Anterior cingulate cortex (tissue), 58 donors: ENCODE measurements at places on chromosomes 3 and 15.
A peak's percentile ranks its signal among the peaks of the same experiment; 100 is the strongest.

- no peak for DNase-seq
Measured at GRCh38 chr15:62599791-62600777, 435.0 kb upstream of the C2CD4B start.

GRCh38 chr3:101388706-101389105 lies 68.3 kb upstream of the IMPG2 start:
- DNase-seq = no peak

- no peak for DNase-seq
Measured at GRCh38 chr3:98529856-98530459, 1.8 kb upstream of the GPR15 start.

- peak; percentile 65 for DNase-seq
Measured at GRCh38 chr3:177345049-177345972, 148.0 kb upstream of the TBL1XR1 start.

DNA sequence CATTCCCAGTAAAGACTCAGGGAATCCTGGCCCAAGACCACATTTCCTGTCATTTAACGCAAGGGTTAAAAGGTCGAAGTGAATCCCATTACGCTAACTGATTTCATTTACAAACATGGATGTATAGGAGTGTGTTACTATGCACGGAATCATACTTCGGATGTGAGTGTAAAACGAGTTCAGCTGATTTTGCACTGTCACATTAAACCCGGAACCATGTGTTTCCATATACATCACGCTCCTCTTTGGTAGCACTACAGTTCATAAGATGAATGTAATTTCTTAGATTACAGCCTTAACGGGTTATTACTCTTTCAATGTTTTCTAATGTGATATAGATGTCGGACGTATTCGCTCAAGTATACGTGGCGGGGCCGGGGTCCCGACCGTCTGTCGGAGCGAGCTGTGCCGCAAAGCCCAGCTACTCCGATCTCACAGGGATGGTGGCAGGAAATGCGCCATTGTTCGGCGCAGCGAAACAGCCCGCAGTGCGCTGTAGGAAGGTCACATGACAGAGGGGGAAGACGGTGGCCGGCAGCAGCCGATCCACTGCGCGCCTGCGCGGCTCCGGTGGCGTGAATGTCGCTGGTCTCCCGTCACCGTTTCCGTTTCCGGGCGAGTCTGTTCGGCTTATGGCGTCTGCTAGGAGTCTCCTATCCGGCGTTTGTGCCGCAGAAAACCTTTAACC lies 97.3 kb downstream of the NPAP1 start:
- peak; percentile 47 for DNase-seq

DNA sequence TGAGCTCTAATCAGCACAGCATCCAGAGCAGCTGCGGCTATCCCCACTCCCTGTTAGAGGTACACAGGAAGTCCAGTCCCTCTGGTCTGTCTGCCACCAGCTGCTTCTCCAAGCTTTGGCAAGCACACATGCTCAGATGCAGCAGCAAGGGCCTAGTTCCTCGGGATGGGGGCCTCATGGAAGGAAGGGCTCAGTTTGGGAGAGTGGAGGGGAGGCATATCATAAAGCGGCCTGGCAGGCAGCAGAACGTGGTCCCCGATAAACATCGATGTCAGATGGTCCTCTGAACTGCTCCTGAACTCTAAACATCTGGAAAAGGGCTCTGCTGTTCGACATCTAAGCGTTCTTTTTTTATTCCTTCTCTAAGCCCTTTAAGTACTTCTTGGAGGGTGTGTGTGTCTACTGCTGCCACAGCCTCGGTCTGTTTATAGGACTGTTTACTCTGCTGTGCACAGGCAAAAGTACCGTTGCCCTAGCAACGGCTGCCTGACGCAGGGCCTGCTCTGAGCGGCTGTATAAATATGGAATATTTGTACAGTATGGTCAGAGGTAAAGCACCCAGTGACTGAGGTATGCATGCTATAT lies 74.6 kb downstream of the PRICKLE2 start:
- DNase-seq = peak; percentile 23
